ENCODE measurements at places on chromosomes 7 and 10.

- peak; percentile 35 for DNase-seq
These were observed 18.3 kb upstream of the CDK6 start for GRCh38 chr7:92854501-92855238.

DNA sequence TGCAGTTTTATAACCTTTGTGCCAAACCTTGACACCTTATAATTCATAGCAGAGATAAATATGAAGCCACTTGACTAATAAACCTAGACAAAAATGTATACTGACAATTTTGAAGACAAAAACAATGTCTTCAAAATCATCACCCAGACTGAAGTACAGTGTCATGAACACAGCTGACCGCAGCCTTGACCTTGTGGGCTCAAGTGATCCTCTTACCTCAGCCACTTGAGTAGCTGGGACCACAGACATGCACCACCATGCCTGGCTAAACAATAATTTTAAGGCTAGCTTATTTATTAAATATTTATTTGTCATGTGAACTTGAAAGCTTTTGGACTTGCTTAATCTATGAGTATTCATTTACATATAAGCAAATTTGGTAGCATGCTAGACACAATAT is 24.3 kb downstream of the IL6 start:
- no peak for DNase-seq

- DNase-seq = no peak
These were observed 138.5 kb downstream of the SEMA3A start for GRCh38 chr7:84055904-84056605.

DNA sequence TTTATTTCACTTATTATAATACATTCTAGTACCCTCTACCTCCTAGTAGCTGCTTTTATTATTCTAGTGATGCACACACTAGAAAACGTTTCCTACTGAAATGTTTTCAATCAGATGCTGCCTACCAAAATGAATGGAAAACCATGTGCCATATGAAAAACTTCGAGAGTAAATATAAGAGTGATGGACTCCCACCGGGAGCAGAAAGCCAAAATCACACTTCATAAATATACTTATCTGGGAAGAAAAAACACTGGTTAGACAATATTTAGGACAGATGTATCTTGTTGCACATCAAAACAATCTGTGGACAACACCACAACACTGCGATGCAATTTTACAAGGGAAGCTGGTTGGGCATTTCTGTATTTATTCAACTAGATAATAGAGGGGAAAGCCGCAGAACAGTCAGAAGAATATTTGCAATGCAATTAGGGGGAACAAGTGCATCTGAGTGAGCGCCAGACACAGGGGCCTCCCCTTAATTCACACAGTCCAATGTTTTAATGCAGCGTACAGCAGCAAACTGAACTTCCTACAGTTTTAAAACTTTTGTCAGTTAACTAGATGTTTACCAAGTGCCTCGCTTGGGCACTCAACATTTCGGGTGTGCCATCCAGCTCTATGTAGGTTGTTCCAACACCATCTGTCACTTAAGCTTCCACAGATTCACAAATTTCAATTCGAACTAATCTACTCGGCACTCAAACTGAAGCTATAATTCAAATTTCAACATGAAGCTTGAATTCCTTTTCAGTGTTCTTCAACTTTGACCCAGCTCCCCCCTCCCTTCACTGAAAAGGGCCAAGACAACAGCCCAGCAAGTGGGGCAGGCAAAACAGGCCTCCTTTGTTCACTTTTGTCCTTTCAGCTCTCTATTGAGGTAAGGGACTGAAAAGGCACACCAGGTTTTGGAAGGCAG is 7.4 kb downstream of the NRCAM start:
- DNase-seq = no peak

DNA sequence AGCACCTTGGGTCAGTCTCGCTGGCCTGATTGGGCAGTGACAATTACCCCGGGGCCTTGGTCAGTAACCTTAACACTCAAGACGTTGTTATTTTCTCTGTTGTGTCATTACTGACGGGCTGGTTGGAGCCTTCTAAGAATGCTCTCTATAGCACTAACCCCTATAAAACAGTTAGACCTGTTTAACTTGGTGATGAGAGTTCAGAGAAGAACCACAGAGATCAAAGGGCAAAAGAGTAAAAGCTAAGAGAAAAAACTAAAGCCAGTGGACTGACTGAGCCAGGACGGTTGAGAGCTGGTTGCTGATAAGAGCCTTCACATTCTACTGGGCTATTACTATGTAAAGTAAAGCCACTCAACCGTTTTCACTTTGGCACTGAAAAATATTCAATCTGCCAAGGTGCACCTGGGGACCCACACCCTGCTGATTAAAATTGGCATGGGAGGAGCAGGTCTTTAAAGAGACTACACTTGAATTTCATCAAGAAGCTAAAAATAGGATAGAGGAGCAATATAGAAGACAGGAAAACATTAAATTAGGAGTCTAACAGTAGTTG is 13.6 kb upstream of the ITGB1 start:
- no peak for DNase-seq

DNA sequence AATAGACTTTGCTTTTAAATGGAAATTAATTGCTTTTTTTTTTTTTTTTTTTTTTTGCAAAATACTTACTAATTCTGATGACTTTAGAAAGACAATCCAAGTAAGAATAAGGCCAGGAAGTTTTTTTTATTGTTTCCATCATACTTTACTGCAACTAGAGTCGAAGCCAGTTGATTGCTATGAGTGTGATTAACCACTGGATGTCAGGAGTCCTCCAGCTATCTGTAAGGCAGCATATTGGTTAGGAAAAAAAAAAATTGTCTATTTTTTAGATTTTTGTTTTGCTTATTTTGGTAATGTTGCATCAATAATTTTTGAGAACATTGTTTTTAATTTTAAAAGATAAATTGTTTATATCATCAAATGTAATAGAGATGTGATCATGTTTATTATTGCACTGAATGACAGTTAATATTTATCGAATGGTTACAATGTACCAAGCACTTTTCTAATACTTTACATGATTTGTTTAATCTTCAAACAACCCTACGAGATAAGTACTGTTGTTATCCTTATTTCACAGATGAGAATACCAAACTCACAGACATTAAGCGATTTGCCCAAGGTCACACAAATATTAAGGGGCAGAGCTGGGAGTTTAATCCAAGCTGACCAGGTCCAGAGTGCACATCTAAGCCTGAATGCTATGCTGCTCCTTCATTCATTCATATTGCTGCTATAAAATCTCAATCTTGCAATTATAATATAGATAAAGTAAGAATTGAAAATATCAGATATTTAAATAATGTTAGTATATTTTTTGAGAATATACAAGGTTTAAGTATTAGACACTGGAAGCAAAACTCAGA is 19.9 kb upstream of the LMOD2 start:
- DNase-seq = no peak

DNA sequence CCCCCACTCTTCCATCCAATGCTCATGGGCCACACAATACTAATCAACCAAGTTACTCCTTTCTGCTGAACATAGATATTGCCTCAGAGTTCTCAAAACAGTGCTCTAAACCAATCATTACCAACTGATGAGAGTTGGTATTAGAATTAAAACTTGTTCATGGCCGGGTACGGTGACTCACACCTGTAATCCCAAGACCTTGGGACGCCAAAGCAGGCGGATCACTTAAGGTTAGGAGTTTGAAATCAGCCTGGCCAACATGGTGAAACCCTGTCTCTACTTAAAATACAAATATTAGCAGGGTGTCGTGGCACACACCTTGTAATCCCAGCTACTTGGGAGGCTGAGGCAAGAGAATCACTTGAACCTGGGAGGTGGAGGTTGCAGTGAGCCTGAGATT is 8.2 kb downstream of the TM9SF3 start:
- no peak for DNase-seq

DNA sequence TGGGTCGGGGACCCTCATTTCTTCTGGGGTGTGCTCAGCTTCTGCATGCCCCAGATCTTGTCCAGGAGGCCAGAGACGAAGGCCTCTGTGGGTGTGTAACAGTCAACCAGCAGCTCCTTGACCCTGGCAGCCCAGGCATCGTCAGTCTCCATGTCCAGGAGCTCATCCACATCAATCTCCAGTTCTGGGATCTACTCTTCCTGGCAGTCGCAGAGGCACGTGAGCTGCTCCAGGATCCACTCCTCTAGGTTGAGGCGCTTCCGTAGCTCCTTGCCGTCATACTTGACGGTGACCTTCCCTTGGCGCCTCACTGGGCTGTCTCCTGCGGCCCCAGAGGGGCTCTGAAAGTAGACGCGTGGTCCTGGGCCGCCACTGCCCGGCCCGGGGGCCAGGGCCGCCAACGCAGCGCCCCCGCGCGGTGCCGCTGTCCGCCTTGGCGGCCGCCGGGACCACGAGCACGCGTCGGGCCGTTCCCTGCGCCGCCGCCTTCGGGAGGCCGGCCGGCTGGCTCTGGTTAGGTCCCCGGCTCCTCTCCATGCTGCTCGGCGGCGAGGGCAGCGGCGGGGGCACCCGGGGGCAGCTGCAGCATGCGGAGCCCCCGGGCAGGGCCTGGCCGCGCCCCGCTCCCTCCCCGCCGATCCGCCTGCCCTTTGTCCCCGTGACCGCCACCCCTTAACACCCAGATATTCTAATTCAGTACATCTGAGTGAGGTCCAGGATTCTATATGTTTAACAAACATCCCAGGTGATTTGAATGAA is 170.5 kb downstream of the SEPTIN7 start:
- DNase-seq = no peak

DNA sequence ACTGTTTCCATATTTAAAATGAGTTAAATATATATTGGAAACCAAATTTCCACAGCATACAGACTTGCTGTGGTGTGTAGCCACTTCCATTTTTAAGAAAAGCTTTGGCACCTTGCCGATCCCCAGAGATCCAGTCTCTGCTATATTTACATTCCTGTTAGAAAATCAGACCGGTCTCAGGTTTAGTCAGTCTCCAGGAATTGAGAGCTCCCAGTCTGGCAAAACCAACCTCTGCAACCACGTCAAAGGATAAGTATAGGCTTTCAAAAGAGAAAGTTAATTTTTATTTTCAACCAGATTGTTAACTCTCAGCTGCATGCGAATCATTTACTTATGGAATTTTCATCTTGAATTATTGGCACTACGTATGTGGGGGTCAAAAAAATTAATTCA is 28.2 kb downstream of the PUS7 start:
- DNase-seq = no peak

GRCh38 chr10:121183707-121184106 is 332.5 kb downstream of the WDR11 start:
- DNase-seq = no peak

GRCh38 chr10:29174389-29174788 is 114.5 kb upstream of the LYZL1 start:
- DNase-seq = no peak

DNA sequence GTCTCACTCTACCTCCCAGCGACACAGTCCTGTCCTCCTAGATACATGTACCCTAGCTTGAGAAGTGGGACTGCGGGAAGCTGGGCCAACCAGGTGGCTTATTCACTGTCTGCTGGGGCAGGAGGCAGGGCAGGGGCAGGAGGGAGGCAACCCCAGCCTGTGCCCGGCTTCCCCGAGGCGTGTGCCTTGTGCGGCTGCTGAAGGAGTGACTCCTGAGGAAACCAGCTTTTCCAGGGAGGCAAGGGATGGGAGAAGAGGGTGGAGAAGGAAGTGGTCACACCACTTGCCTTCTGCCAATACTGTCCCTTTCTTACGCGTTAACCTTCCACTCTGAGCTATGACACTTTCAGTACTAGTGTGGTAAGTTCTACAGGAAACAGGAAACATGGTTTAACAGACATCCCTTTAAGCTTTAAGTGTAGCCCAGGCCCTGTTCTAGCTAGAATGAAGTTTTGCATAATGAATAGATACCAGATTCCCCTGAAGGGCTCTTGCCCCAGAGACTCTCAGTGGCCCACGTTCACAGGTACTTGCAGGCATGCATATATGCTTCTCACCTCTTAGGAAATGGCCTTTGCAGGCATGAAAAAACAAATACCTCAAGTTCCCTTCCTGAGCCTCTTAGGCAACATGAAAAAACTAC is 40.6 kb downstream of the SYPL1 start:
- peak; percentile 36 for DNase-seq

DNA sequence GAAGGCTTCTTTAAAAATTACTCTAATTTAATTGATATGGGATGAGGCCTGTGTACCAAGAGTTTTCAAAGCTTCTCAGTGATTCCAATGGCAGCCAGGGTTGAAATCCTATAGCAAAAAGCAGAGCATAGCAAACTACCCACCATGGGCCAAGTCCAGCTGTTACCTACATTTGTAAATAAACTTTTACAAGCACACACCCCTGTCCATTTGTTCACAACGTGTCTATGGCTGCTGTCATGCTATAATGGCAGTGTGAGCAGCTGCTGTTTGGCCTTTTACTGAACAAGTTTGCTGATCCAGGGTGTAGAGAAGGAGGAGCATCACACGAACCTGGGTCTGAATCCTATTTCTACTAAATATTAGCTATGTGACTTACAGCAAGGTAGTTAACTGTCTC is 50.0 kb downstream of the NPY start:
- DNase-seq = no peak

Data from stimulated activated CD4-positive, alpha-beta T cell treated with anti-CD3 and anti-CD28 coated beads, Interleukin-4, amount 100 ng/mL, for 24 hours (primary cell).